ENCODE measurements at places on chromosomes 1 and 21. TPM values are rescaled to one million over a fixed set of nuclear protein-coding genes. Genes with fewer than 3 reads are reported as not detected.

NCF2 gene
- total RNA-seq = 0.74 TPM

RGS2 gene
- total RNA-seq = 61.5 TPM

PLEKHA6 gene
- total RNA-seq = 5.1 TPM

ATP5PB gene
- 327 TPM for total RNA-seq

ANXA9 gene
- 0.49 TPM for total RNA-seq
